ENCODE measurements at places on chromosomes 6 and 20.

GRCh38 chr20:51350941-51351631 lies 191.4 kb downstream of the NFATC2 start:
- no peak for DNase-seq

DNA sequence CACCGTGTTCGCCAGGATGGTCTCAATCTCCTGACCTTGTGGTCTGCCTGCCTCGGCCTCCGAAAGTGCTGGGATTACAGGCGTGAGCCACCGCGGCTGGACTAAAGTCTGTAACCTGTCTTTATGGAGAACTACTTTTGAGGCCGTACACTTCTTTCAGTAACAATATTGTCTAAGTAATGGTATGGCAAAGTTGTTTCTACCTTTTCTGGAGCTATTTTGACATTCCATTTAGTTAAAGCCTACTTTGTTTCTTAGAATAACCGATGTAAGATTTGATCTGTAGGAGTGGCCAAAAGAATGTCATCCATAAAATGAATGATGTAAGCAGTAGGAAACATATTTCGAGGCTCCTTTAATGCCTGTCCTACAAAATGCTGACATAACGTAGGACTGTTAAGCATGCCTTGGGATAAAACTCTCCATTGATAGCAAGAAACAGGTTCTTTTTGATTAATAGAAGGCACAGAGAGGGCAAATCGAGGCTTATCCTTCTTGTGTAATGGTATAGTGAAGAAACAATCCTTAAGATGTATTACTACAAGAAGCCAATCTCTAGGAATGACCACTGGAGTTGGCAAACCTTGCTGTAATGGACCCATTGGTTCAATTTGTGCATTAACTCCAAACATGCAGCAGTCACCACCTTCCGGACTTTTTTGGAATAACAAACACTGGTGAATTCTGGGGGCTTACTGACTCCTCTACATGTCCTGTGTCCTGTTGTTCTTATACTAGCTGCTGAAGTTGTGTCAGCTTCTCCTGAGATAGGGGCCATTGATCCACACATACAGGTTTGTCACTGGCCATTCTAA lies 35.9 kb downstream of the HLA-DRA start:
- no peak for DNase-seq

GRCh38 chr6:45265246-45265645 lies 62.9 kb upstream of the RUNX2 start:
- DNase-seq: no peak

- no peak for DNase-seq
Observed at GRCh38 chr6:88296694-88297093, 130.5 kb upstream of the CNR1 start.

DNA sequence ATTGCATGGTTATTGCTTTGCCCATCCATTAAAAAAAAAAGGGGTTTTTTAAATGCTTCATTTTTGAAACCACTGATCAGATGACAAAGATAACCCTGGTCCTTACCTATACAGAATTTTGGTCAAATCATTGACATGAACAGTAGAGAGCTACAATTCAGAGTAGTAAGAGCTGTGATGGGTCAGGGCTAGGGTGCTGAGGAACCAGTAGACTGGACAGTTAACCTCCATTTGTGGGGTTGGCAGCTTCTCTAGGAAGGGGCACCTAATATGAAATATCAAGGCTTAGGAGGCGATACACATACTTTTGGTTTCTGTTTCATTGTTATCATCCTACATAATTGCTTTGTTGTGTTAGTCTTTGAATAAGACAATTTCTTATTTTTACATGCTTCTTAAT lies 55.1 kb downstream of the ORC3 start:
- DNase-seq: no peak

DNA sequence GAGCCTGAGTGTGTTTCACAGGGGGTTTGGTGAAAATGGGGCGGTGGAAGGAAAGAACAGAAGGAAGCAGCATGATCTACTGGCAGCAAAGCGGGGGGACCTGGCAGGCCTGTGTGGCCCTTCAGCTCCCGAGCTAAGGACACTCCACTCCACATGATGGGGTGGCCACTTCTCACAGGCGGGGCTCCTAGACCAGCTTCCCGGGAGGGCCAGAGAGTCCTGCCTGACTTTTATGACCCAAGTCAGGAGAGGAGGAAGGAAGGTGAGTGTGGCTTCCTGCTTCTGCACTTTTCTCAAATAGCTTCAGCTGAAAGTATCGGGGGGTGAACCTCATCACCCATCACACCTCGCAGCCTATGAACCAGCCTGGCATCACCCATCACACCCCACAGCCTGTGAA lies 117.5 kb upstream of the AFDN start:
- no peak for DNase-seq

DNA sequence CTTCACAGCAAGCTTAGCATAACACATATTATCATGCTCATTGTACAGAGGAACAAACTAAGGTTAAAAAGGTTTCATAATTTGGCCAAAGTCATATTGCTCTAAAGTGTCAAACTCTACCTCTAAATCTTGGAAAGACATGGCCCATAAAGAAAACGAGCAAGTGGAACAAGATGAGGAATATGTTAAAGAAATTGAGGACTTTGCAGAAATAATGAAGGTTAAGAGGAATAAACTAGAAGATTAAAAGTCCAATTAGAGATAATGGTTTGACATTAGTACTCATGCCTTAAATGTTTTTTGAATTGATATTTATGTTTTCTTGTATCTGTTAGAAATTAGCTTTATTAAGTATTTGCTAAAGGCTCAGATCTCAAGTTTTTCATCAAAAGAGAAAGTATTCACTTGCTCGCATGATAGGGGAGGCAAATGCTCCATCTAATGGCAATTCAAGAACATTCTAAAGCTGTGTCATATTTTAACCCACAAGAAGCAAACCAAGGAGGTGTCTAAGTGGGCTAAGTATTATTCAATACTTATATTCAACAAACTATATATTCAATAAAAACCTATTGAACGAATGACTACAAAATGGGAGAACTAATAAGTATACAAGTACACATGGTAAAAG lies 192.9 kb upstream of the SPTLC3 start:
- no peak for DNase-seq

GRCh38 chr6:24780206-24780605 lies 5.5 kb downstream of the GMNN start:
- DNase-seq: no peak

- DNase-seq: no peak
Observed at GRCh38 chr6:2560917-2561698, 189.6 kb downstream of the MYLK4 start.

DNA sequence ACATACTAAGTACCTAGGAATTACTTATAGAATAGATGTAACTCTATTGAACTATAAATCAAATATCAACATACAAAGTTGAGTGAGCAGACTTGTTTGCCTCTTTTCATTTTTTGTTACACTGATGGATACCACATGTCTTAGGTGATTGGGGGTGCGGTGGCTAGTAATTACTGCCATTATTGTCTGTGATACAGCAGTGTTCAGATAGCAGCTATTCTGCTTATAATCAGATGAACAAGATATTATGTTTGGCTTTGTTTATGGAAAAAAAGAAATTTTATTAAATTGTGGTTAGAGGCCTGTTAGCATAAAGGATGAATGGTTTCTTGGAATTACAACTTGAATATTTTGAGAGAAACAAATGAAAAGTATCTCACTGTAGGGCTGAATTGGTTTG lies 55.9 kb downstream of the KCNQ5 start:
- DNase-seq: no peak

DNA sequence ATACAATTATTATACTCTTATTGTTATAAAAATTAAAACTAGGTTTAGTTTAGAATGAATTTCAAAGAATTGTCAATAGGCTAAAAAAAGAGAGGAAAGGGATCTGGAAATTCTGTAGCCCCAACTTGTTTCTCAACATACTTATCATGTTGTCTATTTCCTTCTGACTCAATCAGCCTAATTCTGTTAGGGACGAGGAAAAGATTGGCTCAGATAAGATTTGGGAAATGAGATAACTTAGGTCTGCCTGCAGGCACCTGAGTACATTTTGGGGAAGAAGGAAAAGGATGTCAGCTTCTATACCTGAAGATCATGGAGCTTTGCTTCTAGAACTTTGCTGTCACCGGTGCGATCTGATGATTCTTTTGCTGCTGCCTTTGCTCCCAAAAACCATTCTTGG lies 238.8 kb downstream of the SYNE1 start:
- no peak for DNase-seq

DNA sequence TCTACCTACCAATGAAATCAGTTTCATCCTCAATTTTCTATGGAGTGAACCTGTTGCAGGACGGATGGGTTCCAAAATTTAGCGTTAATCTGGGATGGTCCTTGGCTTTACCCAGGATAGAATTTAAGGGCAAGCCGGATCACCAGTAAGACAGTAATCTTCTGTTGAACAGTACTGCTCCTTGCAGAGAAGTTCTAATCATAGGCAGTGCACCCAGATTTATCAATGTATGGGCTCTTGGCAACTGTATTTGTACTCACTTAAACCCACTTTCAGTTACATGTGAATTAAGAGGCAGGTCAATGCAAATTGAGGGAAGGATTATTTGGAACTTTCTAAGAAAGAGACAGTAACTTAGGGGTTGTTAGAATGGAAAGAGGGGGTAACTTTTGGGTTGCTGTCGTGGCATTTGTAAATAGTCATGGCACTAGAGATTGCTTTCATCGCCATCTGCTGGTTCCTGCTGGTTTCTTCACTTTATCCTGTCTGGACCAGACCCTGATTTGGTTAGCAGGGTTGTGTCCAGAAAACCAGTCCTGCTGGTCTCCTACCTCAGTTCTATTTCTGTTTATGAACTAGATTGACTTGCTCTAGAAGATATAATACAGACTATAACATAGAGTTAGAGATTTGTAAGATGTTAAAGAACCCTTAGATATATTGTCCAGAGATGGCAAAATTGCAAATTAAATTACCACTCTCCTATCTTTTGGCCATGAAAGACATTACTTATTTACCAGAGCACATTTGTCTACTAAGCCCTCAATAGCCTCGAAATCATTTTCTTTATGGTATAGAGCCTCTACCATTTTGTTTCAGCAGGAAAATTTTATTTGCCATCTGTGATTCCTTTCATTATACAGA lies 646.3 kb downstream of the UTRN start:
- DNase-seq: no peak

DNA sequence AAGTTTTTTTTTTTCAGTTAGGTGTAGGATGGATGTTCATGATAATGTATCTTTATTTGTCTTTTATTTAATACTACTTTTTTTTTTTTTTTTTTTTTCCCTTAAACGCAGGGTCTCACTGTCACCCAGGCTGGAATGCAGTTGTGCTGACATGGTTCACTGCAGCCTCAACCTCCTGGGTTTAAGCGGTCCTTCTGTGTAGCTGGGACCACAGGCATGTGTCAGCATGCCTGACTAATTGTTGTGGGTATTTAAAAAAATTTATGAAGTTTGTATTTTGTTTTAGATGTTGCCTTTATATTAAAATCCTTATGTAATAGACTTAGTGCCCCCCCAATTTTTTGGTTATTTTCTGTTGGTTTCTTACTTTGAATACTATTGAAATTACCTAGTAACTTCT lies 42.6 kb downstream of the NCOA3 start:
- no peak for DNase-seq

GRCh38 chr6:108118810-108119768 lies 44.5 kb upstream of the OSTM1 start:
- no peak for DNase-seq

DNA sequence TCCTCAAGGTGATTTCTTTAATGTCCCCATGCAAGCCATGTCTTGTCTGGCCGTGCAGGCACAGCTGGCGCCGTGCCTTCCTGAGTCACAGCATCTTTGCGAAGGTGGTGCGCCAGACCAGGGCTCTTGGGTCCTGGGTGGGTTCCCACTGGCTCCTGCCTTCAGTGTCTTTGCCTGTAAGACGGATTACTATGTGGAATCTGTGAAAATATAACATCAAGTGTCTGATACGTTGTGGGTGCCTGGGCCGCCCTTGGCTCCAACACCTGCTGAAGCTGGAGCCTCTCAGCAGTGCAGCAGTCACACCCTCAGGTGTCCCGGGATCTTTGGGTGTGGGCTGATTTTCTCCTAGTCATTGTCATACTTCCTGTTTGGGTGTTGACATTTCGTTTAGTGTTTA lies 3.2 kb downstream of the OSBPL2 start:
- no peak for DNase-seq

- no peak for DNase-seq
Observed at GRCh38 chr20:61567204-61567603, 315.1 kb downstream of the CDH4 start.

- DNase-seq: no peak
Observed at GRCh38 chr6:31112478-31112877, at the start of gene C6orf15. C6orf15 (minus strand) TSS chr6:31112575; CDS start chr6:31112555, 20 bp downstream.

GRCh38 chr20:8778387-8778786 lies 290.5 kb upstream of the PLCB4 start:
- DNase-seq: no peak
